ENCODE measurements at places on chromosomes 6 and 20.

GRCh38 chr6:138588805-138589434, 89.6 kb upstream of the NHSL1 start:
- no peak for DNase-seq

DNA sequence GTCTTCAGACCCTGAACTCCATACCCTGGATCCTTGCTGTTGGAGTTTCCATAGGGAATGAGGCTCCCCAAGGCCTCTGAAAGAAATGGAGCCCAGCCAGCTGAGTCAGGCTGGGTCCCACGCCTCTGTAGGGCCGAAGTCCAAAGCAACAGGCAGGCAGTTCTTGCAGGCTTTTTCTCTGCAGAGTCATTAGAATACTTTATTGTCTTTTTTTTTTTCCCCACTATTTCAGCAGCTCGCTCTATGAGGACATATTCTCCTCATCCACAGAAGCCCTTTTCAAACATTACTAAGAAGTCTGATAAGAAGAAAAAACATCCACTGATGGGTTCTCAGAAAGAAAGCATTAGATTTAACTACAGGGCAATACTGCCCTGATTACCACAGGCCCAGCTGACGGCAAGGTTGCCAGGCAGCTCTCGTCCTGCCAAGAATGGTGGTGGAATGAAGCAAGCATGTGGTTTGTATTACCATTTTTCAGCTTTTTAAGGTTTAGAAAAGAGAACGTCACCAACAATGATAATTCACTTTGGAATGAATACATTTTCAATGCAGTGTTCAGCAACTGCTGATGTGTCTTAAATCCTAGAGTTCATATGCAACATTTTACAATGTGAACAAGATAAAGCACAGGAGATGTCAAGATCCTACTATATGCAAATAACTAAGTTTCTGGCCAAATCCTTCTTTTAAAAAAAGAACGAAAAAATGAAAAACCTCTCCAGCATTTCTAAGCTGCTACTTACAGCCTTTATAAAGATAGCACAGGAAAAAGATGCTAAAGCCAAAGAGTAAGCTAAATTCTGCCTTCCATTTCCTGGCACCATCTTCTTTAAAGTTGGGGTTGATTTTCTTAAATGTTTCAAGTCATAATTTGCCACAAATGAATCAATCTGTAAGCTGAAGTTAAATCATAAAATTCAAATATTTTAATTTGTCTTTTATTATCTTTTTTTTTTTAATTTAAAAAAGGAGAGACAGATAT, 223.6 kb upstream of the CITED2 start:
- DNase-seq = no peak

- DNase-seq = no peak
Observed at GRCh38 chr6:139485742-139486475, 111.5 kb upstream of the CITED2 start.

- DNase-seq = no peak
Observed at GRCh38 chr6:1592852-1593251, 16.9 kb upstream of the FOXC1 start.

- DNase-seq = no peak
Observed at GRCh38 chr6:158972241-158973233, 27.5 kb downstream of the RSPH3 start.

DNA sequence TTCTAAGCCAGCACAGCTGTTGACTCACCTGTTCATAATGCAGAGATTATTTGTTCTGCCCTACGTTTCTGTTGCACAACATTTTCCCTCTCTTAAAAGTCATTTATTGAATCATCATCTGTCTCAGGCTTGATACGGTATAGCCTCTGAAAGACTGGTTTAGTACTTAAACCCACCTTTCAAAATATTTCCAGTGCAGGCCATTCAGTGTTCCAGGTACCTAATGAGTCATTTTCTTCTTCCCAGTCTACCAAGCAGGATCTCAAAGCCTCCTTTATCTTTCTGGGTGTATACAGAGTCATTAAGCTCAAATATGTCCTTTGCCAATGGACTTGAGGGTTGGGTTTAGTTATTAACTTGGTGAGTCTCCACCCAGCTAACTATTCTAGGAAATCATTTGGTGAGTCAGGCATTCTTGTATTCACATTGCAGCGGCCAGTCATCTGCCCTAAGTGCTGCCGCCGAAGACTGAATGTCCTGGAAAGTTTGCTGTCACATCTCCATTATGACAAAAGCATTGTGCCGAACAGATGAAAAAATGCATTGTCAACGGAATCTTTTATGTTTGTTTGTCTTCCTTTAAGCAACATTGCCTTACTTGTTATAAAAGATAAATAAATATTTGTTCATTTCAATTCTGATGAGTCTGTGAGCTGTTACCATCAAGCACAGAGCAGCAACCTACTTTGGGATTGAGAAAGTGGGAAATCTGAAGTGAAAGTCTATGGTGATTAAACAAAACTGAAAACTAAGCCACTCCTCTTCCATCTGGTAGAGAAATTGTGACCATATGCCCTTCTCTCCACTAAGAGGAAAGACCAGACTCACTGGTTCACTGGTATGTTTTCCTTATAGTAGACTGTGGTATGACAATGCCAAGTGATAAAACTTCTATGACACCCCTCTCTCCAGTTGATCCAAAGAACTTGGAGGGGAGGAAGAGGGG, 14.3 kb upstream of the FAM135A start:
- no peak for DNase-seq

- DNase-seq = no peak
Observed at GRCh38 chr6:109183109-109183650, 87.9 kb downstream of the CEP57L1 start.

GRCh38 chr20:50762045-50762422, 30.7 kb downstream of the PARD6B start:
- DNase-seq = no peak

- no peak for DNase-seq
Observed at GRCh38 chr6:47419621-47420020, 58.0 kb upstream of the CD2AP start.

DNA sequence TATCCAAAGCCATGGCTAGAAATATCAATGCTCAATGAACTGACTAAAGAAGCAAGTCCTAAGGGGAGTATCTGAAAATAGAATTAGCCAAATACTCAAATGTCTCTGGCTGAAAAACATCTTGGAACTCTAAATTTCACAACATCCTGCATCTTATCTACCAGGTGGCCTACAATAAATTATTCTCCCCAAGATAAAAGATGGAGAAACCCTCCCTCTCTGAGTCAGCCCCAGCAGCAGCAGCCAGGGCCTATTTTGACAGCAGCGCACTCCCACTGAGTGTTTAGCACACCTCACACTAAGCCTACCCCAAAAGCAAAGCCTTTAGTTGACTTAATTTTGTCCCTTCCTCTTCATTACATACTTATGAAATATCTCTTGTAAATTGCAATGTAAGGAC, 5.9 kb downstream of the CALHM6 start:
- DNase-seq = no peak

All from GM06990 (cell line).